Neural cell (in vitro differentiated cells): ENCODE measurements at places on chromosomes 5 and 9. TPM values are rescaled to one million over a fixed set of nuclear protein-coding genes. Genes with fewer than 3 reads are reported as not detected.

Gene THBS4
- polyA plus RNA-seq = 6.3 TPM in 2 replicates

Gene ALDH1A1
- not detected in 2 replicates for polyA plus RNA-seq

Gene RASEF
- 0.12 and 0.18 TPM in 2 replicates for polyA plus RNA-seq

Gene PAPPA
- 0.40 and 0.41 TPM in 2 replicates for polyA plus RNA-seq

Gene DMAC1
- 27.3 and 34.9 TPM in 2 replicates for polyA plus RNA-seq

Gene IRX2
- polyA plus RNA-seq = 0.16 and 0.95 TPM in 2 replicates

Gene CAMK4
- 15.6 and 16.6 TPM in 2 replicates for polyA plus RNA-seq

Gene SLC45A2
- 1.2 and 6.2 TPM in 2 replicates for polyA plus RNA-seq

Gene CSF1R
- not detected in 2 replicates for polyA plus RNA-seq

Gene RAB24
- 79.0 and 96.8 TPM in 2 replicates for polyA plus RNA-seq

Gene SPINK1
- not detected in 2 replicates for polyA plus RNA-seq

Gene CCDC180
- polyA plus RNA-seq = 5.7 and 5.8 TPM in 2 replicates

Gene LCN1
- not detected in 2 replicates for polyA plus RNA-seq

Gene POU5F2
- polyA plus RNA-seq = 0.07 and 0.22 TPM in 2 replicates

Gene MCTP1
- 1.1 and 1.9 TPM in 2 replicates for polyA plus RNA-seq

Gene OTULINL
- polyA plus RNA-seq = 6.2 and 7.2 TPM in 2 replicates

Gene KIF4B
- polyA plus RNA-seq = not detected in 2 replicates

Gene AHRR
- 0.26 and 0.90 TPM in 2 replicates for polyA plus RNA-seq

Gene DAB2IP
- polyA plus RNA-seq = 17.3 and 24.8 TPM in 2 replicates

Gene IL9
- polyA plus RNA-seq = not detected in 2 replicates

Gene WHRN
- 2.5 and 4.6 TPM in 2 replicates for polyA plus RNA-seq

Gene LRRC19
- not detected in 2 replicates for polyA plus RNA-seq

Gene SLC25A2
- polyA plus RNA-seq = not detected in 2 replicates

Gene PCDHGA6
- 0.09 TPM in 1 of 2 replicates, not detected in the other for polyA plus RNA-seq

Gene ACTBL2
- not detected in 2 replicates for polyA plus RNA-seq

Gene PRDM9
- not detected in 2 replicates for polyA plus RNA-seq

Gene CA9
- polyA plus RNA-seq = not detected in 2 replicates

Gene LHX6
- polyA plus RNA-seq = 0.14 and 0.26 TPM in 2 replicates

Gene CDKN2B-AS1
- polyA plus RNA-seq = not detected in 2 replicates

Gene EQTN
- polyA plus RNA-seq = not detected in 2 replicates

Gene VCAN
- 1,185 and 1,274 TPM in 2 replicates for polyA plus RNA-seq

Gene MAMDC2
- polyA plus RNA-seq = 0.30 and 0.56 TPM in 2 replicates

Gene TSC1
- polyA plus RNA-seq = 45.6 and 47.1 TPM in 2 replicates

Gene DBH
- polyA plus RNA-seq = not detected in 2 replicates

Gene CDK5RAP2
- polyA plus RNA-seq = 38.4 and 43.3 TPM in 2 replicates

Gene C1QTNF2
- 0.09 TPM in 1 of 2 replicates, not detected in the other for polyA plus RNA-seq

Gene LCN2
- polyA plus RNA-seq = not detected in 2 replicates

Gene TMEFF1
- polyA plus RNA-seq = 273 and 295 TPM in 2 replicates

Gene MYO10
- 3.1 and 3.2 TPM in 2 replicates for polyA plus RNA-seq

Gene SHISAL2B
- polyA plus RNA-seq = not detected in 2 replicates

Gene C9orf85
- 15.8 and 20.3 TPM in 2 replicates for polyA plus RNA-seq

Gene NTNG2
- polyA plus RNA-seq = 0.26 and 0.43 TPM in 2 replicates

Gene COL23A1
- polyA plus RNA-seq = 0.12 TPM in 1 of 2 replicates, not detected in the other

Gene C5orf46
- not detected in 2 replicates for polyA plus RNA-seq
